Omental fat pad (tissue), 4 donors: ENCODE measurements at places on chromosomes 16 and 17. TPM values are rescaled to one million over a fixed set of nuclear protein-coding genes. Genes with fewer than 3 reads are reported as not detected.
A peak's percentile ranks its signal among the peaks of the same experiment; 100 is the strongest.

Gene RASL10B
- 22.7 TPM for total RNA-seq

DNA sequence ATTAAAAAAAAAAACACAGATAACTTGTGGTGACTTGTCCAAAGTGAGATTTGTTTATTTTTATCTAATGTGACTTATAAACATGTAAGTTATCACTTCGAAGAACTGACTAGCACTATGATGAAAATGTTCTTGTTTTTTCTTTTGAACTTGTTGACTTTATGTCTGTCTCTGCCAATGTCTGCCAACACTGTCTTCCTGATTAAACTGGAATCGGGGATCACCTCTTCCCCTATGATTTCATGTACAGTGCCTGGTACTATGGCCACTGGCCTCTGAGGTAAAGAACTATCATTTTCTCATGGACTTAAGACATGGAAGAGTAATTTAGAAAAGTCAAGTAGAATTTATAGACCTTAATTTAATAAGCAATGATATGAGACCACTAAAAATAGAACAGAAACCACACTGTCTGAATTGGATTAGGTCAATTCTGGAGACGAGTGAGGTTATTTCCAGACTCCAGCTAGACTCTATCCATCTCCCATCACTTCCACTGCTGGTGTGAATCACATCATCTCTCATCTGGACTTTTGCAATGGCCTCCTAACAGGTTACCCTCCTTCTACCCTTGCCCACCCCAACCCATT lies 8.9 kb downstream of the C17orf78 start:
- DNase-seq, result no peak

DNA sequence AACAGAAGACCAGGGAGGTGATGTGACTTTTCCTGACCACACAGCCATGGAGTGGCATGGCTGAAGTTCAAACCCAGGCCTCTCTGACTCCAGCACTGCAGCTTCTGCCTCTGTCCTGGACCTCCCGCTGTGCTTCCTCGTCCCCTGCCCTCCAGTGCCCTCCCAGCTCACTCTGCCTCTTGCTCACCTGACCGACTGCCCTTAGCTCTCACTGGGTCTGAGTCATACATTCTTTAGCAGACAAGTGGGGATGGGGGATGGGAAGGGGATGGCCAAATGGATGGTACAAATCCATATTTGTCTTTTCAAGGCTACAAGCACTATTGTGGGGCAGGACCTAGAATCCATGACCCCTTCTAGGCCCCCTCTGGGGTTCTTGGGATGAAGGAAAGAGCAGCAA lies 33.0 kb downstream of the PITPNM3 start:
- no peak for DNase-seq

DNA sequence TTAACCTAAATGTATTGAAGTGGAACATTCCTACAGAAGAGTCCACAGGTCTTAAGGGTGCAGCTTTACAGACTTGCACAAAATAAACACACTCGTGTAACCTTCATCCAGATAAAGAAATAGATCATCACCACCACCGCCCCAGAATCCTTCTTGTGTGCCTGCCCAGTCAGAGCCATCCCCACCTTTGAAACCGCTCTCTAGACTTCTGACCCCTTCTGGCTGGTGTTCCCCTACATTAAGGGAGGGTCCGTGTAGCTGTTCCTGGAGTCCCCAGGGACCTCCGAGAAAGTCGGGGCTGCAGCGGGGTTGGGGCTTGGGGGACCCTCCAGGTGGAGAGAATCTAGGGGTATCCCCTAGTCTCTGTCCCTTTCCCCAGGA lies 9.4 kb downstream of the TBX4 start:
- DNase-seq, result no peak

Gene CPHXL2
- not detected for total RNA-seq

DNA sequence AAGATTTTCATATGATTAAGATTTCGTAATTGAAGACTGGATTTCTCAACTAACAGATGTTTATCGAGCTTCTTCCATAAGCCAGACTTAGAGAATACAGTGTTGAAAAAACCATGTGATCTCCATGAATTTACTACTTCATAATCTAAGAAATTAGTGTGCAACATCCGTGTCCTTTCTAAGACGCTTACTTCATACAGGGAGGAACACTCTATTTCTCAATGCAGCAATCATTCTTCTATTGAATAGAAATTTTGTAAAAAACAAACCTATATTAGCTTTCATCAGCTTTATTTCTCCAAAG lies 946.3 kb downstream of the KCNJ2 start:
- no peak for DNase-seq

Gene TLCD3B
- total RNA-seq, result not detected

DNA sequence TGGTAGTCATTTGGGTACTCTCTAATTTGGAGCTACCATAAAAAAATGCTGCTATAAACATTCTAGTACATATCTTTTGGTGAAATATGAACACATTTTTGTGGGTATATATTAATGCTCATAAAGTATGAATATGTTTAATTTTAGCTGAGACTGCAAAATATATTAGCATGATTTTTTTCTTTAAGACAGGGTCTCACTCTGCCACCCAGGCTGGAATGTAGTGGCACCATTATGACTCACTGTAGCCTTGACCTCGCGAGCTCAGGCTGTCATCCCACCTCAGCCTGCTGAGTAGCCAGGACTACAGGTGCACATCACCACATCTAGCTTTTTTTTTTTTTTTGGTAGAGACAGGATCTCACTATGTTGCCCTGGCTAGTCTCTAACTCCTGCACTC lies 371.7 kb downstream of the SOX9 start:
- DNase-seq, result no peak

Gene SSTR5
- not detected for total RNA-seq

- no peak for DNase-seq
These were observed 14.0 kb downstream of the SOX9 start for GRCh38 chr17:72134608-72135394.

- DNase-seq, result no peak
These were observed 72.6 kb upstream of the LGALS9 start for GRCh38 chr17:27558341-27558740.

Gene TEX14
- 0.19 TPM for total RNA-seq

GRCh38 chr16:22232277-22233036 lies 26.4 kb downstream of the EEF2K start:
- DNase-seq, result no peak

DNA sequence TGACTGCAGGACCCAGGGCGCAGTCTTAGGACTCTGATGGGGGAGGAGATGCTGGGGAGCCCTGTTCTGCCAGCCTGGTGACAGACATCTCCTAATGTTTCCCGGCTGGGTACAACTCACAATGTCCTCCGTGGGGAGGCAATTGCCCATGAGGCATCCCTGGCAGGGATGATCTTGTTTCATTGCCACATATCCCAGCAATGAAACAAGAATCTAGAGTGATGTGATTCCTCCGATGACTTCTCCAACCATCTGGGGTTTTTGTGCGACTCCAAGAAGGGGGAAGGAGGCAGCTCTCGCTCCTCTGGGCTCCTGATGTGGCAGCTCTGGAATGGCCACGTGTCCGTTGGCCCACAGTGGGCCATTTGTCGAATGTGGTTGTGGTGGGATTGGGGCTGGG lies 255.8 kb downstream of the SEC14L1 start:
- DNase-seq, result no peak

- DNase-seq, result no peak
These were observed 43.3 kb downstream of the BCAS3 start for GRCh38 chr17:60720763-60721531.

DNA sequence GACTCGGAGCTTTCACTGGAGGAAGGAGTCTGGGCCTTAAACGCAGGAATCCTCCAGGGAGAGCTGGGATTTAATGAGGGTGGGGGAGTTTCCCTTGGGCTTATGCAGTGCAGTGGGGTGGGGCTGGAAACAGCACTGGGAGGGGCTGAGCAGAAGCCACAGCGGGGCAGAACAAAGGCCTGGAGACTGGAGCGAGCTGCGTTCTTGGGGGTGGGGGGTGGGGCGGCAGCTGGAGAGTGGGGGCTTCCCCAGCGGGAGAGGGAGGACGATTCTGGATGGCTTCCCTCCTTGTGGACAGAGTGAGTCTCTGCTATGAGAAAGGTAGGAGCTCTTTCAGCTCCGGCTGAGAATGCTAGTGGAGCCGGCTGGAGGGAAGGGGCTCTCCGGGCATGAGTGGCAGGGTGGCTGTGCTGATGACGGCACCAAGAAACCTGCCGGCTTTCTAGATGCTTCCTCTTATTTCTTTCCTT lies 406.0 kb downstream of the SEC14L1 start:
- DNase-seq, result no peak

Gene HLF
- total RNA-seq, result 12.5 TPM

GRCh38 chr17:41769346-41769862 lies 17.1 kb downstream of the JUP start:
- no peak for DNase-seq

GRCh38 chr16:12829096-12829888 lies 25.6 kb upstream of the CPPED1 start:
- no peak for DNase-seq

Gene C16orf89
- 3.8 TPM for total RNA-seq

Gene ITGAD
- total RNA-seq, result not detected

DNA sequence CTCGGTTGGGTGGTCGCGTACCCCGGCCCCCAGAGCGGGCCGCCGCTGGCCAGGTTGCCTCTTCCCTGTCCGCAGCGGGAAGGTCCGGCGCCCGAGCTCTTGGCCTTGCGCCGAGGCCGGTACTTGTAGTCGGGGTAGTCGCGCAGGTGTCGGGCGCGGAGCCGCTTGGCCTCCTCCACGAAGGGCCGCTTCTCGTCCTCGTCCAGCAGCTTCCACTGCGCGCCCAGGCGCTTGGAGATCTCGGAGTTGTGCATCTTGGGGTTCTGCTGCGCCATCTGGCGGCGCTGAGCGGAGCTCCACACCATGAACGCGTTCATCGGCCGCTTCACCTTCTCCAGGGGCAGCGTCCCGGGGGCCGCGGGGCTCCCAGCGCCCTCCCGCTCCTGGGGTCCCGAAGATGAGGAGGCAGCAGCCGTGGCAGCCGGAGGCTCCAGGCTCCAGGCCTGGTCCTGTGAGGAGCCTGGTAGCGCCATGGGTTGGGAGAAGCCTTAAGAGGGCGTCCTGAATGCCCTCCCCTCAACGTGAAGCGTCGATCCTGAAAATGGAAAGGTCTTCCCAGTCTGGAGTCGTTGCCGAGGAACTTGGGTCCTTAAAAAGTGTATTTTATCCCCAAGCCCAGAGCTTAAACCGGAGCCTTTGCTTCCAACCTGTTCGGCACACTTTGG lies 558 bp downstream of the SOX15 start:
- peak; percentile 64 for DNase-seq

DNA sequence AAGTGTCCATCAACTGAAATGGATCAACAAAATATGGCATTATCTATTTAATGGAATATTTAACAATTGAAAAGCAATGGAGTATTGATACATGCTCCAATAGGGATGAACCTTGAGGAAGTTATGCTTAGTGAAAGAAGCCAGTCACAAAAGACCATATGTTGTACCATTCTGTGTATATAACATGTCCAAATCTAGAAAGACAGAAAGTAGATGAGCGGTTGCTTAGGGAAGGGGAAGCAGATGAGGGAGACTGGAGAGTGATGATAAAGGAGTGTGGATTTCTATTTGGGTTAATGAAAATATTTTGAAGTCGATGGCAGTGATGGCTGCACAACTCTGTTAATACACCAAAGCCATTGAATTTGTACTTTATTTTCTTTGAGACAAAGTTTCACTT lies 8.5 kb upstream of the ERN1 start:
- no peak for DNase-seq

DNA sequence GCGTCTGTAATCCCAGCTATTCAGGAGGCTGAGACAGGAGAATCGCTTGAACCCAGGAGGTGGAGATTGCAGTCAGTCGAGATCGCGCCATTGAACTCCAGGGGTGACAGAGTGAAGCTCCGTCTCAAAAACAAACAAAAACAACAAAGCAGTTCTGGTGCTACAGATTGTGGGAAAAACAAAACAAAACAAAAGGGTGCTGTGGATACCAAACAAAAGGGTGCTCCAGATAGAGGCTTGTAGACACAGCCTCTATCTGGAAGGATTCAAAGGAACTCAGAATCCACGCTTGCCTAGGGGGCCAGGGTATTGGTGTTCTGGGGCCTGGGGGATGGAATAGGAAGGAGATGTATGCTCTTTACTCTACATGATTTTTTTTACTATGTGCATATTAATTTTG lies 2.5 kb downstream of the MYLK3 start:
- DNase-seq, result no peak

GRCh38 chr17:17966399-17966798 lies 5.8 kb downstream of the TOM1L2 start:
- no peak for DNase-seq

- DNase-seq, result no peak
These were observed 16.5 kb upstream of the SOX9 start for GRCh38 chr17:72104164-72104862.

DNA sequence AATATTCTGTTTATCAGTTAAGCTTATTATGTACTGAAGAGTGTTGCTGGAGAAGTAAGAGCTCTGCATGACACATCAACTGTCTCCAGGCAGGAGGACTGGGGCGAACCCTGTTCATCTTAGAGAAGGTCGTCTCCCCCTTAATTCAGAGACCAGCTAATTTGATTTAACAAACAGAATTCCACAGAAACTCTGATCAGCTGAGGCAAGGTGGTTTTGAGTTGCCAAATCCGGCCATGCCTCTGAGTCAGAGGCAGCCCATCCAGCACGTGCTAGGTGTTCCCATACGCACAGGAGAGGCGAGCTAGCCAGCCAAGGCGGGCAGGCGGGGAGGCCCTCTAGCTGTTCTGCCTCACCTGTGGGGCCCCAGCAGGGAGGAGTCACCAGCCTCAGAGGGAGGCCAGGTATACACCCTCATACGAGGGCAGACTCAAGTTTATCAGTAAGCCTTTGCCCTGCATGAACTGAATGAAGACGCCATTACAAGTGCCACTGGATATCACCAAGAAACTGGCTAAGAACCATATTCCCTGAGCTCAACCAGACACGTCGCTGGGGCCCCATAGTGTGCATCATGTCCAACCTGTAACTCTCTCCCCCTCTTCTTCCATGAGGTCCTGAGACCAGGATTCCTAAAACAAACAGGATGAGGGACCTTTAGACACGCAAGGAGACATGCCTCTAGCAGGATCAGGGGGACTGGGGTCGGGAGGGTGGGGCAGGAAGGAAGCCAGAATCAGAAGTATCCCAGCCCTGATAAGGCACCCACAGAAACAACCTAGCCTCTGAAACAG lies 25.7 kb downstream of the STAT5A start:
- DNase-seq, result no peak

DNA sequence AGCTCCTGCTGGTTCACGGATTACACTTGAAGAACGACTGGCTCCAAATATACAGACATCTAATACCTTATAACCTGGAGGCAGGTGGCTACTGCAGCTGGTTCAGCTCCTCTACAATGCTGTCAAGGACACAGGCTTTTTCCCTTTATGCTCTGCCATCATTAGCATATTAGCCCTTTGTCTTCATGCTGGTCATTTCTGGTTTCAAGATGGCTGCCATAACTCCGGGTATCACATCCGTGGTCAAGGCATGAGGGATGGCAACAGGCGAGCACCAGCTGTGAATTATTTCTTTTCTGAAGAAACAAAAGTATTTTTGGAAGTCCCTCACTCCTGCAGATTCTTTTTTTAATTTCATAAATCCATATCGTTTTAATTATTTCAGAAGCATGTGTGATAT lies 124.3 kb upstream of the MED13 start:
- no peak for DNase-seq

GRCh38 chr17:64614266-64615027 lies 47.7 kb downstream of the SMURF2 start:
- DNase-seq, result no peak

Gene SYT17
- 15.9 TPM for total RNA-seq
